Thoracic aorta (tissue), 2 donors: ENCODE measurements at places on chromosomes 5 and 9. TPM values are rescaled to one million over a fixed set of nuclear protein-coding genes. Genes with fewer than 3 reads are reported as not detected.

The ANXA2R gene
- total RNA-seq = 3.2 TPM

The PIK3R1 gene
- total RNA-seq = 91.5 TPM

The SPINK13 gene
- total RNA-seq = not detected

The BTNL3 gene
- not detected for total RNA-seq

The CSF1R gene
- total RNA-seq = 98.6 TPM

The GRXCR2 gene
- not detected for total RNA-seq

The SPACA9 gene
- total RNA-seq = 2.2 TPM

The ADGRD2 gene
- total RNA-seq = not detected

The MAP3K1 gene
- 8.9 TPM for total RNA-seq

The SPINK6 gene
- not detected for total RNA-seq

The PHF24 gene
- 0.35 TPM for total RNA-seq

The HAVCR2 gene
- 38.0 TPM for total RNA-seq

The FBP1 gene
- 3.8 TPM for total RNA-seq

The GABBR2 gene
- not detected for total RNA-seq

The CDH9 gene
- total RNA-seq = not detected

The ARRDC3 gene
- 83.8 TPM for total RNA-seq

The PCDHGA3 gene
- total RNA-seq = 5.3 TPM

The SLC25A48 gene
- 0.78 TPM for total RNA-seq

The CFAP157 gene
- total RNA-seq = 0.27 TPM

The CORO2A gene
- total RNA-seq = 1.2 TPM

The PCDHGA10 gene
- 11.1 TPM for total RNA-seq

The PRDM9 gene
- not detected for total RNA-seq

The SH2D3C gene
- 5.3 TPM for total RNA-seq

The SLC6A3 gene
- not detected for total RNA-seq

The ARL14EPL gene
- total RNA-seq = not detected

The IL17B gene
- total RNA-seq = 7.1 TPM

The AJM1 gene
- 9.2 TPM for total RNA-seq
